ENCODE measurements at places on chromosomes 3 and 15.
A peak's percentile ranks its signal among the peaks of the same experiment; 100 is the strongest.

DNA sequence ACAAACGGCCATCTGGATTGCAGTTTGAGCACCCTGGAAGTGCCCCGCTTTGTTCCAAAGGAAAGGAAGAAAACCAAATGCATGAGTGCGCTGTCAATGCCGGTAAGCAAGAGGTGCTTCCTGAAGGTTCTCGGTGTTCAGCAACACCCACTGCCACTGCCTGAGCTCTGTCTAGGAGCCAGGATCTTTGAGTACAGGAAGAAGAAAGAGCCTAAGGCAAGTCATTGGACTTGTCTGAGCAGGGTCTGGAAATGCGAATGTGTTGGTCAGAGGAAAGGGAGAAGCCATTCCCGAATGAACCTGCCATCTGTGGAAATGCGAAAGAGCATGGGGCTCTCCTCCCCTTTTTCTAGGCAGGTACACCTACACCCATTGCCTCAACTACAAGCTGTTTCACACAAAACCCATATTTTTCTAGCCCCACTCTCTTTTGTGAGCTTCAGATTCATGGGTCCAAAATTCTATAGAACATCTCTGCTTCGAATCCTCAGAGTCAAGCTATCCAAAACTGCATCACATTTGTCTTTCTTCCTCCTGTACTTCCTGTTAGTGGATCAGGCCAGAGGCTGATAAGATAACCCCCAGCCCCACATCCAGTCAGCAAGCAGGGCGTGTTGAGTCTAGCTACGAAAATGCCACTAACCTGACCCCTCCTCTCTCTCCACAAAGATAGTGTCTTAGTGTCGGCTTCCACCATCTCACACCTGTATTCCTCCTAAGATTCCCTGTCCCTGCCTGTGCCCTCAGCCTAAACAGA is 55.6 kb upstream of the C15orf61 start:
- peak; percentile 42 for DNase-seq

DNA sequence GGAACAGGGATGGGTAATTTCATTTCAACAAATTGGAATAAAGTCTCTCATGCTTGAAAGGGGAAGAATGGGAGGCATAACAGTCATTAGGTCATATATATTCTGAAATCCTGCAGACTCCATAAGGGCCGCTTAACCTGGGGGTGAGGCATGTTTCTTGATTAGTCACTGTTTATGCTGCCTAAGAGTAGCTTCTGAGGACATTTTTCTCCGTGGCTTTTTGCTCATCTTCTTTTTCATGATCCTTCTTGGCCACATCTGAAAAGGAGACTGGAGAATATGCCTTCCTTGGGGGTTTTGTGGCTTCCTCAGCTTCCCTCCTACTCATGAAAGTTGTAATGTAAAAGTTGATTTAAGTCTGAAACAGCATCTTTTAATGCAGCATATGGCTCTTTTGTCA is 20.0 kb upstream of the CFAP20DC start:
- no peak for DNase-seq

DNA sequence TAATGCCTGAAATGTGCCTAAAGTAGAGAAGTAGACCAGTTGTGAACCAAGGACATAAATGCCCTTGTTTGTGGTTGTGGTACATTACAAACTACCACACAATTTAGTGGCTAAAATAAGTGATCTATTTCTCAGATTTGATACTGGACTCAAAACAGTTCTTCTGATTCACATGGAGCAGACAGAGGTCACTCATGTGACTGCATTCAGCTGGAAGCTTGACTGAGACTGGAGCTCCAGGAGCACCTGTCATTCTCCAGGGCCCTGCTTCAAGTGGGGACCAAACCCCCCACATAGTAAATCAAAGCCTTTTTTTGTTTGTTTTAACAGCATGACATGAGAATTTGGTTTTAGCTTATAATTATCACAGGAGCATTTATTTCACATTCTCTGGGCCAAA is 301.2 kb downstream of the OXSM start:
- DNase-seq = no peak

DNA sequence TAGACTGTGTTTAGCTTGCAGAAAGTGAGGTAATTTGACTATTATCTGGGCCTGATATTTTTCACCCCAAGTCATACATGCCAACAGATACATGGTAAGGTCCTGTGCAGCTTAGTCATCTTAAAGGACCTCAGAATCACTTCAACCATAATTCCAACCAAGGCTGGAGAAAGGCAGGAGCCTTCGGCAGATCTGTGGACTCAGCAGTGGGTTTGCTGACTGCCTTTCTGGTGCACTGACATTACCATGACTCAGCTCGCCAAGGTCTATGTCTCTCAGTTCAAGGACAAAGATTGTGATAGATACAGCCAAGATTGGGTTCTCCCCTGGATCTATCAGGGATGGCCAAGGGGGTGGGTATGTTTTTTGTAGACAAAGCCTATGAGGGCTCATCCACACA is 32.7 kb downstream of the LYZL4 start:
- DNase-seq = no peak

DNA sequence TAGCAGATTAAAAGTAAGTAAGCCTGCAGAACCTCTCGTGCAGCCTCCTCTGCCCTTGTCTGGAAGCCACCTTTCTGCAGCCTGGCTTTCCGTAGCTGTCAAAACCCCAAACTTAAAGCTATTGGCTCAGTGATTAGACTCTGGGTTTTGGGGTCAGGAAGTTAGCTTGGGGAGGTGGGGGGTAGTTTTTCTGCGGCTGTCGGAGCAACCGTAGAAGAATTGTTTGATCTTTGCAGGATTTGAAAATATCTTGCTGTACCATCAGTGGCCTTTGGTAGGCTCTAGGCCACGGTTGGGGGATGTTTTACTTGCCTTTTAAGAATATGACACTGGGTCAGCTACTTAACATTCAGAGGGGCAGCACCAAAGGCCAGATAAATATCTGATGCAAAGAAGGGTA is 88.4 kb upstream of the RASGRP1 start:
- peak; percentile 77 for DNase-seq

DNA sequence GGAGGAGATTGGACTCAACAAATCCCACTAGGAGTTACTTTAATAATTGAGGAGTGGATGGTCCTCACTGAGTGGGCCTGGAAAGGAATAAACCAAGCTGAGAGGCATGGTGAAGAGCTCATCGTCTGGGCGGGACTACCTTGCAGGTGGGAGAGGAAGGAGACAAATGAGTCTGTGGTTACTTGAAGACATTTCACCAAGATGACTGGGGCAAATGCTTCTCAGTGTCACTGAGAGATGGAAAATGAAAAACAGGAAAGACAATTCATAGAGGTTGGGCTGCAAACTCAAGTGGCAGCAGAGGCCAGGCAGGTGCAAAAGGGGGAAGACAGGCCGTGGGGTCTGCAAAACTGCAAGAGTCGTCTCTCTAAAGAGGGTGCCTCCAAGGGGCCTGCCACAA is 1.5 kb upstream of the ARHGAP31 start:
- no peak for DNase-seq

- no peak for DNase-seq
These were observed 12.5 kb downstream of the DNAH1 start for GRCh38 chr3:52328536-52329080.

DNA sequence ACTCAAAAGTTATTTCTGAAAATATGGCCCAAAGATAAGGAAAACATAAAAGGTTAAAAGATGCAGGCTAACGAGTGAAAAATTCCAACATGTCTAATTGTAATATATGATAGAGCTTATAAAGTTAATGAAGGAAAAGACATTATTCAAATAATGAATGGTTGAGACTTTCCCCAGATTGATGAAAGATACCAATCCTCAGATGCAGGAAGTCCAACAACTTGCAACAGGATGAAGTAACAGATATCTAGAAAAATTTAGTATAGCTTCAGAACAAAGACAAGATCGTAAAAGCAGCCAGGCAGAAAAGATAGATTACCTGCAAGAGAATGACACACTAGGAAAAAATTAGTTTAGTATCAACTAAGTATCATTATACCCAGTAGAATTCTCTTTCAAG is 546.4 kb upstream of the PPP2R3A start:
- DNase-seq = no peak

GRCh38 chr3:60953351-60953750 is 297.9 kb downstream of the FHIT start:
- DNase-seq = no peak

- DNase-seq = no peak
These were observed 13.7 kb downstream of the FAM240A start for GRCh38 chr3:46626039-46626438.

DNA sequence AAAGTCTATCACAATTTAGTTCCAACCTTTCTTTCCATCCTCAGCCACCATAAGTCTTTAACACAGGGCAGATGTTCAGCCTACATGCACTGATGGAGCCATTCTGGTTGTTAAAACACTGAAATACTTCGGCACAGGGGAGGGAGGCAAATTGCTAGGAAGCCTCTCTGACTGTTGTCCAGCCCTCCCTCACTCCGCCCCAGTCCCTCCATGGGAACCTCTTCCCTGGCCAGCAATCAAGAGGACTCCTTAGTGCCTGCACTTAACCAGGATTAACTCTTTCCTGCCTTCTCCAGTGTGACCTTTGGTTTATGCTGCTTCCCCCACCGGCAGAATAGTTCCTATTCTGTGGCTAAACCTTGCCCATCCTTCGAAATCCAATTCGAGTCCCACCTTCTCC is 47.0 kb upstream of the USP3 start:
- DNase-seq = no peak

DNA sequence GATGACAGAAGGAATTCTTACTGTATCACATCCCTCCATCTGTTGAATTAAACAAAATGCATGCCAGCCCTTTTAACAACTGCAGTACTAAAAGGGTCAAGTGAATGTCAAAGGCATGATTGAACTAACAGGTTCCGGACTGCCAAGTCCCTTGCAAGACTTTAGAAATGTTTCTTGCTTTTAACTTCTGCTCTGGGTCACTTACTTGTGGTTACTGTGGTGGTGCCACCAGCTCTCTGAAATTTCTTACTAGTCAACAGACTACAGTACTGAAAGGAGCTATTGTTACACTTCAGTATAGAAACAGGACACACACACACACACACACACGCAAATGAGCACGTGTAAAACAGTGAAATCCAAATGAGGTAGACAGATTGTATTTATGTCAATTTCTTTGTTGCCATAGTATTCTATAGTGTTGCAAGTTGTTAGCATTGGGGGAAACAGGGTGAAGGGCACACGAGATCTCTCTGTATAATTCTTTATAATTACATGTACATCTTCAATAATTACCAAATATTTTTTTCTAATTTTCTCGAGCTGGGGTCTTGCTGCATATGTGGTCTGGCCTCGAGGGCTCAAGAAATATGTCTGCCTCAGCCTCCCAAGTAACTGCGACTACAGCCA is 79.9 kb upstream of the SLC25A26 start:
- DNase-seq = no peak

GRCh38 chr3:10703875-10704274 is 112.2 kb upstream of the SLC6A11 start:
- peak; percentile 53 for DNase-seq

- peak; percentile 37 for DNase-seq
These were observed 85.7 kb downstream of the CRYGS start for GRCh38 chr3:186458306-186459107.

DNA sequence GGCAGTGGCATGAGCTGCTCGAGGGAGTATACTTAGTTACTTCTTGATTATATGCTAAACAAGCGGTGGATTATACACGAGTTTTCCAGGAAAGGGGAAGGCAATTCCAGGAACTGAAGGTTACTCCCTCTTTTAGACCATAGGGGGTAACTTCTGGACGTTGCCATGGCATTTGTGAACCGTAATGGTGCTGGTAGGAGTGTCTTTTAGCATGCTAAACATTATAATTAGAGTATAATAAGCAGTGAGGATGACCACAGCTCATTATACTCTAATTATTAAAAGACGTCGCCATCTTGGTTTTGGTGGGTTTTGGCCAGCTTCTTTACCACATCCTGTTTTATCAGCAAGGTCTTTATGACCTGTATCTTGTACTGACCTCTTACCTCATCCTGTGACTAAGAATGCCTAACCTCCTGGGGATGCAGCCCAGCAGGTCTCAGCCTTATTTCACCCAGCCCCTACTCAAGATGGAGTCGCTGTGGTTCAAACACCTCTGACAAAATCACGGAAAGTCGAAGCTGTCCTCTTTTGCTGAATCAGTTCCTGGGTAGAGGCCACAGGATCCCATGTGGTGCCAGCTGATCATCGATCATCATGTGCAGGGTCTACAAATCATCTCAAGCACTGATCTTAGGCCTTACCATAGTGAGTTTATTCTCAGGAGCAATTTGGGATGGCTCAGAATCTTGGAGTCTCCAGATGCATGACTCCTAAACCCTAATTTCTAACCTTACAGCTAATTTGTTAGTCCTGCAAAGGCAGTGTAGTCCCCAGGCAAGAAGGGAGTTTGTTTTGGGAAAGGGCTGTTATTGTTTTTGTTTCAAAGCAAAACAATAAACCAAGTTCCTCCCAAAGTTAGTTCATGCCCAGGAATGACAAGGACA is 149.1 kb downstream of the TJP1 start:
- no peak for DNase-seq

GRCh38 chr15:89967881-89968280 is 33.2 kb upstream of the ZNF710 start:
- DNase-seq = no peak

DNA sequence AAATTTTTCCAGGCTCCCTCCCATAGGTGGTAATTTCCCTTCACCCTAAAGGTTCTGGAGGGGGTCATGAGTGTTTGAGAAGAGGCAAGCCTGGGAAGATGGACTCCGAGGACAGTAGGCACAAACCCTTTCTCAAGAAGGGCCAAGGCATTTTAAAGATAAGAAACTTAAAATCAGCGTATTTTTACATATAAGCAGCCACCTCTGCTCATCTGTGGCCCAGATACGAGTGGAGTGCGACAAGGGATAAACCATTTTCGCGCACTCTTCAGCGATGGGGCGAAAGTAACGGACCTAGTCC is 539 bp downstream of the RASSF1 start:
- DNase-seq = peak; percentile 47

DNA sequence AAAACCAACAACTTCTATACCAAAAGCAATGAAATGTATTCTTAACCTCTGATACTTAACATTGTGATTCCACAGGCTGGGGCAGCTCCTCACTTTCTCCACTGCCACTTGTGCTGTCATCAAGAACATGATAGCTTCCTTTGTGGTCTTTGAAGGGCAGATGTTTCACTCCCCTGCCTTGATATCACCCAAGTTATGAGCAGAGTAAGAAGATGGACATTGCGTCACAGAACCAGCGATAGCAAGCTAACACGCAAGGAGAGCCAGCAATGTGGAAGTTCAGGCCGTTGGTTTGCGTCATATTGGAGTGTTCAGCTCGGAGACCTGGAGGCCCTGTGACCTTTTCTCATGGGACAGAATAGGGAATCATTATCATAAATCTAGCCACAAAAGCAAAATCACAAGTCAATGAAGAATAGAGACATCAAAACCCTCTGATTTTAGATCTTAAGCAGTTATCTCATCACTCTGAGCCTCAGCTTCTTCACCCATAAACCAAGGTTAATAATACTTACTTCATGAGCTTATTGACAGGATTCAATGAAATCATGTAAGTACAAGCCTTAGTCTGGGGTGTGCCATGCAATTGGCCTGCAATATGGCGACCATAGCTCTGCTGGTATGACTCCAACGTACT is 183.8 kb upstream of the THBS1 start:
- DNase-seq = peak; percentile 97

DNA sequence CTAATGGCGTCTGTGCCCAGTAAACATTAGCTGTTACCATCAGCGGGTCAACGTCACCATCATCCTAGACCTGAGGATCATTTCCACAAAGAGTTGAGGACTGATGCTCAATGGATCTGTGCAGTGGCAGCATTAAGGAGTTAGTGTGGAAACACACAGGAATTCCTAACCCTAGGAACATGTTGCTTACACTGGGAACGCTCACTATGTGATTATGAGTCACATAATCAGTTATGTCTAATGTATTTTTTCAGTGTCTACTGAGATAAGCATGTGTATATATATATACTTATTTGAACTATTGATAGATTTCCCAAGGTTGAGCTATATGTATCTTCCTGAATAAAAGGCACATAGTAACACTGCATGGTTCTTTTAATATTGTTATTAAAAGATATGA is 19.0 kb downstream of the ARNT2 start:
- DNase-seq = no peak
